ENCODE measurements at places on chromosomes 16 and 17.

- DNase-seq, result no peak
Observed at GRCh38 chr16:30744183-30744582, 4.0 kb upstream of the PHKG2 start.

DNA sequence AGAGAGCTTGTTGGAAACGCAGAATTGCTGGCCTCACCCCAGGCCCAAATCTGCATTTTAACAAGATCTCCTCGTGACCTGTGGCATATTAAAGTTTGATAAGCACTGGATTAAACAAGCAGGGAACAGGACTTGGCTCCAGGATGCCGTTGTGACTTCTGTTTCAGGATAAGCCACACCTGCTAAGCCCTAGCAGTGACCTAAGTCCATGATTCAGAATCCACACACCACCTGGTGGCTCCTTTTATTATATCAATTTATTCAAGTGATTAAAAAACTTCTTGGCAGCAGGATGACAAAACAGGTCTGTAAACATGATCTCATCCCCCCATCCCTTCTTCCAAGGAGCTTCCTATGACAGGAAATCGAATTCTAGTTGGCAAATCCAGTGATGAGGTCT lies 9.1 kb downstream of the NAGPA start:
- DNase-seq, result no peak

GRCh38 chr17:1067282-1067956 lies 70.5 kb downstream of the TIMM22 start:
- DNase-seq, result no peak

- no peak for DNase-seq
Observed at GRCh38 chr16:49342336-49343265, 31.0 kb upstream of the C16orf78 start.

DNA sequence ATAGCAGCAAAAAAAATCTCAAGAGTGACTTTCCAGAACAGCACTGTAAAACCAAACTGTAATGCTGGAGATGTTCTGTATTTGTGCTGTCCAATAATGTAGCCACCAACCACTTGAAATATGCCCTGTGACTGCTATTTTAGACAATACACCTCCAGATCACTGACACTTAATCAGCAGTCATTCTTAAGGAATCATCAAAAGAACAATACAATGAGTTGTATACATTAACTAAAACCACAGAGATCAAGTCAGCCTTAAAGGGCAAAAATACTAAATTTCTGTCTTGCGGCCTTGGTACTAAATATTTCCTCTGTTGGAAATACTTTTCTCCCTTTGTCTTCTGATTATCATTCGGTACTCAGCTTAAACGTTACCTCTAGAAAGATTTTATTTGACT lies 33.6 kb upstream of the ANKFY1 start:
- DNase-seq, result no peak

Data from activated CD4-positive, CD25-positive, alpha-beta regulatory T cell (primary cell).